ENCODE measurements at places on chromosomes 5 and 9. TPM values are rescaled to one million over a fixed set of nuclear protein-coding genes. Genes with fewer than 3 reads are reported as not detected.

The DPP7 gene
- 58.1 TPM for total RNA-seq

The IER5L gene
- 24.9 TPM for total RNA-seq

The CD274 gene
- total RNA-seq = 6.6 TPM

The SHOC1 gene
- 0.14 TPM for total RNA-seq

The CENPH gene
- 13.0 TPM for total RNA-seq

The TMEM171 gene
- 5.5 TPM for total RNA-seq

The SHLD3 gene
- 6.0 TPM for total RNA-seq

The NANS gene
- 208 TPM for total RNA-seq

The C7 gene
- not detected for total RNA-seq

The HRH2 gene
- total RNA-seq = 0.14 TPM

The DMRTA1 gene
- 0.66 TPM for total RNA-seq

The PCDHA1 gene
- not detected for total RNA-seq

The PLPP7 gene
- 4.3 TPM for total RNA-seq

The CAVIN4 gene
- 3.7 TPM for total RNA-seq

The GABRG2 gene
- 2.6 TPM for total RNA-seq

The TSSK1B gene
- 0.57 TPM for total RNA-seq

The FOXD1 gene
- 23.6 TPM for total RNA-seq

The DND1 gene
- total RNA-seq = 0.44 TPM

The SOHLH1 gene
- total RNA-seq = not detected

The SLC36A3 gene
- not detected for total RNA-seq

The LECT2 gene
- total RNA-seq = not detected

The DDX4 gene
- total RNA-seq = not detected

The GDA gene
- under 0.01 TPM for total RNA-seq

The DCAF10 gene
- 40.0 TPM for total RNA-seq

The ST8SIA4 gene
- 3.0 TPM for total RNA-seq

The CDH10 gene
- not detected for total RNA-seq

The HSPA9 gene
- total RNA-seq = 433 TPM

The HCN1 gene
- total RNA-seq = under 0.01 TPM

The CKMT2 gene
- total RNA-seq = 0.29 TPM

The CCNI2 gene
- not detected for total RNA-seq

The SPINK7 gene
- not detected for total RNA-seq

The PCDHB10 gene
- 0.43 TPM for total RNA-seq

The LRRTM2 gene
- total RNA-seq = 1.0 TPM
